ENCODE measurements at places on chromosomes 12 and 14.

DNA sequence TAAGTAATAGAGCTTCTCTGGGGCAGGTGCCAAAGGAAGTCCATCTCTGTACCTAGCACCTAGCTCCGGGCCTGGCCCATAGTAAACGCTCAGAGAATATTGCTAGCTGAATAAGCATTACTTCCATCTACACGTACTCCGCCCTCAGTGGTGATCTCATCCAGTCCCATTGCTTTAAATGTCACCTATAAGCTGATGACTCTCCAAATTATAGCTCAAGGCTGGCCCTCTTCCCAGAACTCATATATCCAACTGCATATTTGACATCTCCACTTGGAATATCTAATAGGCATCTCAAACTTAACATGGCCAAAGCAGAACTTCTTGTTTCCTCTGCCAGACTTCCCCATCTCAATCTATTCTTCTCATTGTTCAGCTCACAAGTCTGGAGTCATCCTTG, 6.9 kb upstream of the DYNLL1 start:
- no peak for DNase-seq

DNA sequence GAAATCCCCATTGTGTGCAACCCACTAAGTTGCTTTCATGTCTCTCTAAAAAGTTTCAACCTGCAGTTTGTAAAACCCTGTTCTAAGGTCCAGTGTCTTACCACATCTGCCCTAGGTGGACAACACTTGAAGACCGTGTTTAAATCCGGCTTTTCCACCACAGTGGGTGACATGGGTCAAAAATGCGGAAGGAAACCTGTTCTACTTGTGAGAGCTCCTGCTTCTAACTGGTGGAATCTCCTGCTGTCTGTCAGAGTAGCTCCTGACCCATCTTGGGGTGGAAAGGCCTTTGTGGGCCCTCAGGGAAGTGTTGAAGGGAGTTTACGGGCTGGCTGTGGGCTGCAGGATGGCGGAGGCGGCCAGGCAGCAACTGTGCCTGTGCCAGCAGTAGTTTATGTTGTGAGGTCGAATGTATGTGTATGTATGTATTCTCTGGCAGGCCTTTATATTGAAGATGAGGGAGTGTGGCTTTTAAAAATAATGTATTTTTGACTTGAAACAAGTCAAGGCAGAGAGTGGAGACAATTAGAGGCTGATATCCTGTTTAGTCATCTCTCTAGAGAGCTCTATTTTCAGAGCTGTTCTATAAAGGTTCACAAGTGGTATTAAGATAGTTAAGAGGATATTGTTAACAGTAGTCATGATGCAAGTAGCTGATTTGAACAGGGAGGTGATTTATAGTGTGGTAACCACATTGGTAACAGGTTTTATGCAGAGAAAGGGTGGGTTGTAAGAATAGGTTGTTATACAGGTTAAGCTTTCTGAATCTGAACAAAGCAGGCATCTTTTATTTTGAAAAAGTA, 67.0 kb downstream of the PRKCH start:
- DNase-seq = peak; percentile 91

GRCh38 chr14:78746086-78746595, 576.0 kb downstream of the NRXN3 start:
- no peak for DNase-seq

DNA sequence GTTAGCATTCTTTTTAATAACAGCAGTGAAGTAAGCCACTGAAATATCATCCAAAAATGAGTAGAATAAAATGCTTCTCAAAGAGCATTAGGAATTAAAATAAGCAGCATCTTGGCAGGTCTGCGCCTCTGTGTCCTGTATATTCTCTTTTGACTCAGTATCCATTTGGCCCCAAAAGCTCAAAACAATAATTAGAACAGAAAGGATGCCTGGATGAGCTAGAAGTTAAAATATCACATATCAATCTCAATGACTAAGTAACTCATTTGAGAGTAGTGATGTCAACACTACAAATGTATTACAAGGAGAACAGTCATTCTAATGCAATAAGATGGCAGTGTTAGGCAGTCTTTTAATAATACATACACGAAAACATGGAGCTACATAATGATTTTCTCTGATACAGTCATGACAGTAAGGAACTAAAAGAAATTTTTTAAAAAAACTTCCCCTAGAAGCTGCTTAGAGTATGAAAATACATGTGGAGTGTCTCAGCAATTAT, 160.9 kb upstream of the ABCD2 start:
- DNase-seq = no peak

DNA sequence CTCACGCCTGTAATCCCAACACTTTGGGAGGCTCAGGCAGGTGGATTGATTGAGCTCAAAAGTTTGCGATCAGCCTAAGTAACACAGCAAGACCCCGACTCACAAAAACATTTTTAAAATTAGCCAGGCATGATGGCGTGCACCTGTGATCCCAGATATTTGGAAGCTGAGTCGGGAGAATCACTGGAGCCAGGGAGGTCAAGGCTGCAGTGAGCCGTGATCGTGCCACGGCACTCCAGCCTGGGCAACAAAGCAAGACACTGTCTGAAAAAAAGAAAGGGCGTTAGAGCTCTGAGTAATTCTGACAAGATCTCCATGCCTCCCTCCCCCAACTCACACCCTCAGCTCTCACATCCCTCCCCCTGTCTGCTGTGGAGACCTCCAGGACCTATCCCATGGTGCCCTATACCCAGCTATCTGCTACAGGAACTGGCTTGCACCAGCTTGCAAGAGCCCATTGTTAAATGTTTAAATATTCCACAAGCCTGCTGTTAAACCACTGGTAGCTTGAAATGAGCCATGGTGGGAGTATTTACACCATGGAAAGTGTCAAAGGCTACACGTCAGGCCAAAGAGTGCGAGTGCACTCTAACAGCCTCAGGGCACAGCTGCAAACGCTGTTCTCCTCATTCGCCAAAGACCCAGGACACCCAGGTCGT, 35.1 kb upstream of the PPP2R5C start:
- DNase-seq = no peak

DNA sequence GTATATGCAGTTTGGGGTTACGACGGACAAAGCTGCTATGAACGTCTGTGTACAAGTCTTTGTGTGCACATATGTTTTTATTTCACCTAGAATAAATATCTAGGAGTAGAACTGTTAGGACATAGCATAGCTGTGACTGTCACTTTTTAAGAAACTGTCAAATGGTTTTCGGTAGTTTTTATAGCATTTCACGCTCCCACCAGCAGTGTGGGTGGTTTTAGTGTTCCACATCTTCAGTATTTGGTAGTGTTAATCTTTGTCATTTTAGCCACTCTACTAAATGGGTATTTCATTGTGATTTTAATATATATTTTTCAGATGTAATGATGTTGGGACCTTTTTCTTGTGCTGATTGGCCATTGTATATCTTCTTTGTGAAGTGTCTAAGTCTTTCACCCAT, 109.1 kb upstream of the BCAT1 start:
- DNase-seq = no peak

Measured in DMS79 treated with DMSO at 0.1 percent for 48 hours (cell line).